ENCODE measurements at places on chromosomes 6 and 20. TPM values are rescaled to one million over a fixed set of nuclear protein-coding genes. Genes with fewer than 3 reads are reported as not detected.

OR12D3 gene
- not detected for total RNA-seq

POPDC3 gene
- 0.86 TPM for total RNA-seq

SIRPA gene
- total RNA-seq, result 10.7 TPM

FNDC1 gene
- 0.09 TPM for total RNA-seq

BANF2 gene
- total RNA-seq, result not detected

STMN3 gene
- 101 TPM for total RNA-seq

TFAP2C gene
- 4.0 TPM for total RNA-seq

FKBP1C gene
- total RNA-seq, result 1.5 TPM

COL21A1 gene
- total RNA-seq, result not detected

BLOC1S5 gene
- total RNA-seq, result 21.9 TPM

SYTL3 gene
- total RNA-seq, result 0.28 TPM

GRCh38 chr6:69289689-69290495, 506.9 kb downstream of the LMBRD1 start:
- DNase-seq, result no peak

GRCh38 chr6:107714104-107714503, 110.0 kb downstream of the SCML4 start:
- DNase-seq, result no peak

- no peak for DNase-seq
Measured at GRCh38 chr6:84731901-84732300, 32.5 kb downstream of the TBX18 start.

DNA sequence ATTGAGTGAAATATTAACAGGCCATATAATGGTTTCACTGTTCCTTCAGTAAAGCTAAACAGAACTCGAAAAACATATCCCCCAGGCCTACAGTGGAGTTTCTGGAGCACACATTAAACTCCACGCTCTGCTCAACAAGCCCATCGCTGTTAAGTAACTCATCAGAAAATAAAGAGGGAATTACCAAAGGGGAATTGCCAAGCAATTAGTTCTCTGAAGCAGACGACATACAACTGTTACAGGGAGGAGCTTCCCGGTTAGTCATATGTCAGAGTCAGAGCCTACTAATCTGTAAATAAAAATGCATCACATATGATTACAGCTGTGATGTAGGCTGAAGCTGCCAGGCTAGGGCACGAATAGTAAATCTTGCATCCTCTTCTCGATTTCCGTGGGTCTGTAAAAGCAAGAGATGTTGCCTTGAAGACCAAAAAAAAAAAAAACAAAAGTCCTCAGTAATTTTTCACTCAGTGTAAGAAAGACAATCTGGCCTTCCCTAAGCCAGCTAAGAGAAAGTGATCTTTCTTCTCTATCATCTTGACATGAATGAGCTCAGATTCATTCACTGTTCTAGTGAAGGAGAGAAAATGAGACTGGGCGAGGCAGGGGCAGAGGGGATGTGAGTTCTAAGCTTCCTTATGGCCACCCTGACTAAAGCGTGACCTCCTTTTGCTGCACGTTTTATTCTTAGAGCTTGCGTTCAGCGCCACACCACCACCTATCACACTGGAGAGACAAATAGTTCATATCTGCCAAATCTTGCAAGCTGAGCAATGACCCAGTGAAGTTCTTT, 13.8 kb downstream of the ATXN1 start:
- DNase-seq, result no peak

DNA sequence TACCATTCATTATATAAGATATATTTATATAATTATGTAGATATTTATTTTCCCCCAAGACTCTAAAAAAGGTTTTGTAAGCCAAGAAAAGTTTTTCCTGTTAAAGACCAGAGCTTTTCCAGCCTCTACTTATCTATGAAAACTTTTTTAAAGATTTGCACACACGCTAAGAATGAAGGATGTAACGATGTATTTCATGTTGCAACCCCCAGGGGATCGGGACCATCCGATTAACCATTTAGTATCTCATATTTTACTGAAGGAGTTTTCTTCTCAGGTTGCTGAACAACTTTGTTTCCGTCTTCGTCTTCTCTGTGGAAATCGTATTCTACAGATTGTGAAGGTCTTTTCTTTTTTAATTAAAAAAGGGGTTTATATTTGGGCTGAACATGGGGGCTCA, 70.0 kb upstream of the SASH1 start:
- no peak for DNase-seq

DNA sequence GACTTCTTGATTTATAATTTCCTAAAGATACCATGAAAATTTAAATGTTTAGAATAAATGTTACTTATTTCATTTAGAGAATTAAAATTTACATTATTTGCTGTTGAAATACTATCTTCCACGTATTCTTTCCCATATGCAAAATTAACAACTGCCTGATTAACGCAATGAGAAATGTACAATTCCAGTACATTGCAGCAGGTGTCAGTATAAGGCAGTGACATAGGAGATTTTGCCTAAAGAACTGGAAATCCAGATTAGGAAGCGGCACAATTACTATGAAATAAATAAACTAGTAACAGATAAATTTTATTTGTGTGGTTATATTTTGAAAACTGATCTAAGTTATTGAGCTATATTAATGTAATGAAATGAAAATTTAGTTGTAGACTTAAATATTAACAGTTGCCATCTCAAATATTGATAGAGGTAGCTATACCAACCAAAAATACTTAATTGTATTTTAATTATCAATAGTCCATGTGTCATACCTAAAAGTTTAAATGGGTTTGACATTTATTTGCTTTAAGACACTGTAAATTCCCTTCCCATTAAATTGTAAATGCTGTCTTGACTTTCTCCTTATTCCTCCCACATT, 300.2 kb downstream of the UTRN start:
- peak; percentile 14 for DNase-seq

GRCh38 chr6:100117680-100118079, 123.7 kb upstream of the MCHR2 start:
- no peak for DNase-seq

- DNase-seq, result no peak
Measured at GRCh38 chr6:42790549-42791181, 8.8 kb downstream of the BICRAL start.

- no peak for DNase-seq
Measured at GRCh38 chr6:14838133-14838583, 407.7 kb upstream of the JARID2 start.

DNA sequence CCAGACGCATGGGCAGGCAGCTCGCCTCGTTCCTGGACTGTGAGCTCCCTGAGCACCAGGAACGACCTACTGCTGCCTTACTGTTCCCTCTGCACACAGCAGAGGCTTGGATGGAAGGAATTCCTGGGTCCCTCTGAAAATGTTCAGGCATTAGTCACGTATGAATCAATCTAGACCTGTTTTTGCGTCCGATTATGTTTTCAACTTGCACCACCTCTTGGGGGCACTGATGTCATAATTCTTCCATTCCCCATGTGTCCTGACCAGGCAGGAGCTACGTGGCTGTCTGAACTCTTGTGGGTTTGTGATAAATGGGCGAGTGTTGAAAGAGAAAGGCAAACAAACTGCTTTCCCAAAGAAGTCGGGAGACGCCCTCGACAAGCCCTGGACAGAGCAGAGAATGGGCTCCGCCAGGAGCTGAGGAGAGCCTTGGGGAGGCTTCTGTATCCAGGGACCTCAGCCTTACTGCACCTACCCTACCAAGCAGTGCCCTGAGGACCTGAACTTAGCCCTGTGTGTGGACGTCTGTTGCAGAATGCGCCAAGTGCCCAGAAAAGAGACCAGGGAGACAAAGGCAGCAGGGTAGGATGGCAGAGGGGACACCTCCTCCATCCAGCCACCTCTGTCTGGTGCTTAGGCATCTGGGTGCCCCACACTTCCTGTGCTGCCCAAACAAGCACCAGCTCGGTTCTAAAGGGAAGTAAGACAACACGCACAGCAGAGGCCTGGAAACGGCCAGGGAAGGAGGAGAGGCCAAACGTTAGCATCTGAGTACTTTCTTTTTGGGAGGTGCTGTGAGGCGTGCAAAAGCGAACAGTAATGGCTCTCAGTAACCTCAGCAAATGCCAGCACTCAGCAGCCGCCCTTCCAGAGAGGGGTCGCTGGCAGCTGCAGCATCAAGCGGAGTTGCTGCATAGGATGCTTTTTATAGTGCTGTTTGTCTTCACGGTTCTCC, 124.2 kb downstream of the LY86 start:
- no peak for DNase-seq

DNA sequence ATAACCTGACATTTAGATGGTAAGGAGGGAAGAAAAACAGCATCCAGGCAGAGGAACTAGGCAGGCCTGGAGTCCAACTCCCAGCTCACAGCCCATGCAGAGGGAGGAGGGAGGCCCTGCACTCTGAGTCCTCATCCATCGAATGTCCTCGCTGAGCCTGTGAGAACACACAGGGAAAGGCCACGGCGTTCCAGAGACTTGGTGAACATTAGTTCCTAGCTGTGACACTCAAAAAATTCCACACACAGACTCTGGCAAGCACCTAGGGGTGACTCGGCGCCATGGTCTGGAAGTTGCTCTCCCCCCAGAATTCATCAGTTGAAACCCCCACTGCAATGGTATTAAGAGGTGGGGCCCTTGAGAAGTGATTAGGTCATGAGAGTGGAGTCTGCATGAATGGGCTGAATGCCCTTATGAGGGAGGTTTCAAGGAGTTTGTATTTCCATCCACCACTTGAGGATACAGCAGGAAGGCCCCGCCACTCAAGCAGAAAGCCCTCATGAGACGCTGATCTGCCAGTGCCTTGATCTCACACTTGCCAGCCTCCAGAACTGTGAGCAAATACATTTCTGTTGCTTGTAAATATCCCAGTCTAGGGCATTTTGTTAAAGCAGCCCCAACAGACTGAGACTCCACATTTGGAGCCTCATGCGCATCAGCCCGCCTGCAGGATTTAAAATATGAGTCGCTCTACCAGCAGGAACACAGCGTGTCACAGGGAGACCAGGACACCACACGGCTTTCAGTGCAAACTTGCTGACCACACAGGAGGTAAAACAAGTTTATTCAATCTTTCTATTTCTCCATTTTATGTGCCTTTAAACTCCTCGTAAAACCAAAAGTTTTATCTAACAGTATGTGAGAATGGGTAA, 73.9 kb downstream of the WDR27 start:
- DNase-seq, result no peak

- no peak for DNase-seq
Measured at GRCh38 chr20:62320581-62321354, 18.0 kb downstream of the ADRM1 start.

- DNase-seq, result no peak
Measured at GRCh38 chr6:113642714-113643406, 214.3 kb upstream of the MARCKS start.

DNA sequence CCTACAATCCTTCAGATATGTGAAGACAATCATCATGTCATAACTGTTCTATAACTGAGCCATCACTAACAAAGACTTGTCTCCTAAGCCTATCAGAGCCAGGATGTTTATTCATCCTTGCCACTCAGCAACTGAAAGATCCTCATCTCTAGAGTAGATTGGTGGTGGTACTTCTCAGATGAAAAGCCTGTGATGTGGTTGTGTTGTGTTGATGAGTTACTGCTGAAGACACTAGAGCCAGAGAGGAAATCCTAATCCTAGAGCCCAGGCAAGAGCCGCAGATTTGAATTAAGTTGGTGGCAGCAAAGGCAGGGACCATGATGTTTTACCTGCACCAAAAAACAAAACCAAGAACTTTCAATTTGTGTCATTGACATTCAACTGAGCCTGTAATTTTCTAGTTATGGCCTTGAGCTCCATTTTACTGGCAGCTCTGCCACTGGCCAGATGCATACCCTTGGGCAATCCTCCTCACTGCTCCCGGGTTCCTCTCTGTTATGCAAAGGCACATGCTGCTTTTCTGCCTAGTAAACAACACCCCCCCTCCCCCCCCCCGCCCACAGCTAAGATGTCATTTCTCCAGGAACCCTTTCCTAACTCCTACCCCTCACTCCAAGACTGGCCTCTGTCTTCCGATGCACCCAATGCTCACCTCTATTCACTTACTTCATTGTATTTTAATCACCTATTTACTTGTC, 50.2 kb upstream of the REV3L start:
- DNase-seq, result no peak

DNA sequence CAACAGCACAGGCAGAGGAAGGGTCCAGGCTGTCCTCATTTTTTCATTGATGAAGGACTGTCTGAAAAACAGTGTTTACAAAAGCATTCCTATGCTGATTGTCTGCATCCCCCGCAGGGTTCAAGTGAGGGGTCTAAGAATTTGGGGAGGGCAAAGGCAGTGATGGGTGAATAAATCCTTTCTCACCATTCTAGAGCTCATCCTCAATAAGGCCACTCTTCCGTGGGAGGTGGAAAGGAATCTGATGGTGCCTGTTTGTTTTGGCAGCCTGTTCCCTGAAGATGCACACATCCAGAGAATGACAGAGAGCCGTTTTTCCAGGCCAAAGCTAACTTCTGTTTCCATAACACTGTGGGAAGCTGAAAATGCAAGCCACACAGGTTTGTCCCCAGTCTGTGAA, 164.5 kb downstream of the MOXD1 start:
- DNase-seq, result no peak

- no peak for DNase-seq
Measured at GRCh38 chr6:1713016-1713600, 103.4 kb downstream of the FOXC1 start.

DNA sequence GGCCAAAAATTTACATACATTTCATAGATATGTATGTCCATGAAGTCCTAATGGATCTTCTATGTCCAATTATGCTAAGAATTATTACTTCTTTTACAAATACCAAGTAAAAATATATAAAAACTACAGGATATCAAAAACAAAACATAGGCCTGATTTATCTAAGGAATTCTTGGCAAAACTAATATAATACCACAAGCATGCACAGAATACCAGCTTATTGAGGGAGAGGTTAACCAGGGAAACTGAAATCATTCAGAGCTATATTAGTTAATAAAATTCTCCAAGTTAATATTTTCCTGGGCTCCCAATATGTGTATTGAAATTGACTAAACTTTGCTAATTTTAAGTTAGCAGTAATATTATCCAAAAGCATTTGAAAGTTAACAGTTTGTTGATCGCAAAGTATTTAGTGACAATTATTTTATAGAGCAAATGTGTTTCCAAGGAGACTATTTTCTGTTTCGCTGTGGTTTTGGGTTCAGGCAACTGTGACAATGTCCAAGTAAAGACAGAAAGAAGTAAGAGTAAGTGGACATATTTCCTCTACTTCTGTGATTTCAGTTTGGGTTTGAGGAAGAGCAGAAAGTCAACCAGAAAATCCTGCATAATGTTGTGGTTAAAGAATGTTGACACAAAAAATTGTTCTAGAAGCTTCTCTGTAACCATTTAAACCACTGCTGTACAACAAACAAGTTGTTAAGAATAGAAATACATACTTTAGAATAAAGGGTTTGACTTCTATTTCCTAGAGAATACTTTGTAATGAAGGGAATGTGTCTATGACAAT, 167.4 kb downstream of the COL21A1 start:
- DNase-seq, result no peak

DNA sequence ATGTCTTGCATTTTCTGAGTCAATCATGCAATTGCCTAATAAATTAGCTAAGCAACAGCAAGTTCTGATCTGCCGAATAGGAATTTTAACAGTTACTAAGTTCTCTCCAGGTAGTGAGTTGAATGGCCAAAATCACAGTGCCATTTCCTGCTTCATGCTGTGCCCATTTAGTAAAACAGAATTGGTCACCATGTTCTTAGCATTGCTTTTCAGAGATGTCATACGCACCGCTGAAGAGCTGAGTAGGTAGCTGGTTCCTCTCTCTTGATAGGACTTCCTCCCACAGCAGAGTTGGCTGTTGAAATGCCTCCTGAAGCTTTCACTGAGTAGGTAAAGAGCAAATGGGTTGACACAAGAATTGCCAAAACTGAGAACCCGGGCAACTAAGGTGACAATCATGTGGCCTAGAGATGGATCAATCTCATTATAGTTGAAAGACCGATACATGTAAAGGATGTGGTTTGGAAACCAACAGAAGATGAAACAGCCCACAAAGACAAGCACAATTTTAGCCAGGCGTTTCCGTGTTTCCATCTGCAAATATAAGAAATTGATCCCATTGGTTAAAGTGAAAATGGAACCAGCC, 57.1 kb upstream of the GJE1 start:
- no peak for DNase-seq
